ENCODE measurements at places on chromosomes 12 and 14.

- no peak for DNase-seq
Measured at GRCh38 chr14:32821964-32822653, 116.6 kb upstream of the NPAS3 start.

GRCh38 chr12:6450091-6450868 lies 1.6 kb upstream of the TAPBPL start:
- DNase-seq: no peak

- DNase-seq: no peak
Measured at GRCh38 chr14:28436821-28437220, 329.8 kb upstream of the FOXG1 start.

- DNase-seq: no peak
Measured at GRCh38 chr12:64780531-64781279, 21.5 kb upstream of the GNS start.

Measured in activated CD4-positive, alpha-beta T cell treated with anti-CD3 and anti-CD28 coated beads, Interleukin-2, amount 50 U/mL, for 4 hours (primary cell).